ENCODE measurements at places on chromosomes 16 and 17.

GRCh38 chr17:7046127-7046724 is 2.3 kb upstream of the SLC16A11 start:
- DNase-seq, result no peak

DNA sequence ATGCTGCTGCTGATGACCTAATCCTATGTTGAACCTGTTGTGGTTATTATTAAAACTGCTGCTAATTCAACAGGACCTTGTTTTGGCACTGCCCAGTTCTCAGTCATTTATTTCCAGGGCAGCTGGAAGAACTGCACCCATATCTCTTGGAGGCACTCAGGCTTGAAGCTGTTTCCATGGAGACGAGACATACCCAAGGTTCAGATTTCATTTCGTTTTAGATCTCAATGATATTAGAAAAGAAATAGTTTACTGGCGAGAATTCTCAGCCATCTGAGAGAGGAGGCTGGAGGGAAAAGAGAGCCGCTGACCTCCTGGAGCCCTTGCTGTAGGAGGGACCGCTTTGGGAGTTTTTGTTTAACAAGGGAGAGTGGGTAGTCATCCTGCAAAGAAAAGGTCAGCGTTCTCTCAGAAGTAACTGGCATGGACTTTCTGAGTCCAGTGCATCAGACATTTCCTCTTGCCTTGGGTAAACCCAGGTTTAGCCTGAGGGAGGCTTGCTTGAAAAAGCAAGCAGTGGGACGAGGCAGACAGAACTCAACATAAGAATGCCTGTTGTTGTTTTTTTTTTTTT is 75.4 kb downstream of the YPEL2 start:
- DNase-seq, result no peak

- no peak for DNase-seq
Observed at GRCh38 chr17:78226759-78227454, 4.5 kb upstream of the TMEM235 start.

DNA sequence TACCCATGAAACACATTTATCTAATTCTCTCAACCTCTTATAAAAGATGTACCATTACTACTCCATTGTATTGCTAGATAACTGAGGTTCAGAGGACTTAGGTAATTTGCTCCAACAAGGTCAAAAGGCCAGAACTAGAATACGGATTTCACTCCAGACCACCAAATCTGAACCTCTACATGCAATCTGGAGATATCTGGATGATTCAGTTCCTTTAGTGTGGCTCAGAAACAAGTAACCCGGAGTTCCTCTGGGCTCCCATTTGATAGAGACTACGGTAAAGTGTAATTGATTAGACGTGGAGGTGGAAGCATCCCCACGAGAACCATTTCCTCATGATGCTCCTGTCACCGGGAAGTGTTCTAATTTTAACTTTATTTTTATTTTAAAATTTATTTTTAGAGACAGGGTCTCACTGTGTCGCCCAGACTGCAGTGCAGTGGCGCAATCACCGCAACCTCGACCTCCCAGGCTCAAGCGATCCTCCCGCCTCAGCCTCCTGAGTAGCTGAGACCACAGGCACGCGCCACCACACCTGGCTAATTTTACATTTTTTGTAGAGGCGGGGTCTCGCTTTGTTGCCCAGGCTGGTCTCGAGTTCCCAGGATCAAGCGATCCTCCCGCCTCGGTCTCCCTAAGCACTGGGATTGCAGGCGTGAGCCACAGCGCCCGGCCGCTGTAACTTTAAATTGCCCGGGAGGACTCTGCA is 608 bp upstream of the COX10 start:
- DNase-seq, result no peak

DNA sequence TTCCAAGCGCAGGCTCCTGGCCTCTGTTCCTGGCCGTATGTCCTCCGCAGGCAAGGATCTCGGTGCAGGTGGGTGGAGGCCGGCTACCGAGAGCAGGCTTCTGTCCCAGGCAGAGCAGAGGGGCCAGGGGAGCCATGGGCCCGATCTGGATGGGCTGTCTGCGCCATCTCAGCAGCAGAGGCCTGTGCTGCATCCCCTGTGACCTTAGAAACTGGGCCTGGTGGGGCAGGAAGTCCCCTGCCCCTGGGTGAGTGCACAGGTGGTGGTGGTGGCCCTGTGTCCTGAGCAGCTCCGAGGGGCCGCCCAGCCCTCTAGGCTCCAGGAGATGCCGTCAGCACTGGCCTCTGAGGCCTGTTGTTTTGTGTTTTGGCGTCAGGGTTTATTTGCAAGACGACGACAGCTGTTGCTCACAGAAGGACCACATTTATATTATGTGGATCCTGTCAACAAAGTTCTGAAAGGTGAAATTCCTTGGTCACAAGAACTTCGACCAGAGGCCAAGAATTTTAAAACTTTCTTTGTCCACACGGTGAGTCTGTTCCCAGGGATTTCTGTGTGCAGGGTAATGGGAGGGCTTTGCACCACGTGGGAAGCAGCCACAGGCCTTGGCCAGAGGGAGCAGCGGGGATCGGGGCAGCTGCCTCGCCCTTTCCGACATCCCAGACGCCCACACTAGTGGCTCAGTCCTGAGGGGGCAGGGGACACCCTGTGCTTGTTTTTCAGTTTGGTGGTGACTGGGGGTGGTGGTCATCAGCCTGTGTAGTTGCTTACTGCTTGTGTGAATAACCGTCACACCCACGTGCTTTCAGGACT is 59.1 kb downstream of the PDPK1 start:
- DNase-seq, result no peak

DNA sequence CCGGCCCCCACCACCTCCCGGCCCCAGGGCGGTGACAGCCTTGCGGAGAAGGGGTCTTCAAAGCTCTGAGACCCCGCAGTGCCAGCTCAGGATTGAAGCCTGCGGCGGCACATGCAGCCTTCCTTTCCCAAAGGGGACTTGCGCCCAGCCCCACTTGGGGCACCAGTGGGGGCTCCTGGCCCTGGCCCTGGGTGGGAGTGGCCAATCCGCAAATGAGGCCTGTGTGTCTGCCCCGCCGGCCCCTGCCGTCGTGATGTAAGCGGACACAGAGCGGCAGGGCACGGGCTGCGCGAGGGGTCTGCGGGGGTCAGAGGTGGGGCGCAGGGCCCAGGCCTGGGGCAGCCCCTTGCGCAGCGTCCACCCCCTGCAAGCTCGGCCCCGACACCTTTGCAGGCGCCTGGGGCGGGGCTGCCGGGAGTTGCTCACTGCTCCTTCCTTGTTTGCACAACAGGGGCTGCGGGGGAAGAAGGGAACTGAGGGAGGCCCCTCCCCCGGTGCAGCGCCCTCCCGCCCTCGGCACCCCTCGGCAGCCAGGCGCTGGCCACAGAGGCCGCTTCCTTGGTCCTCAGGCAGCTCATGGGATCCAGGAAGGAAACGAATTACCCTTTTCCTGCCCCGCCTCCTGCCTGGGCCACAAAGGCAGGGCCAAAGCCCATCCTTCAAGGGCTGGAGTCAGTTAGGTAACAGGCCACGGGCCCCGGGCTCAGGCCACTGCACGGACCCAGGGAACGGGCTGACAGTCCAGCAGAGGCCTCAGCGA is 2.9 kb downstream of the SLC16A3 start:
- peak; percentile 85 for DNase-seq

DNA sequence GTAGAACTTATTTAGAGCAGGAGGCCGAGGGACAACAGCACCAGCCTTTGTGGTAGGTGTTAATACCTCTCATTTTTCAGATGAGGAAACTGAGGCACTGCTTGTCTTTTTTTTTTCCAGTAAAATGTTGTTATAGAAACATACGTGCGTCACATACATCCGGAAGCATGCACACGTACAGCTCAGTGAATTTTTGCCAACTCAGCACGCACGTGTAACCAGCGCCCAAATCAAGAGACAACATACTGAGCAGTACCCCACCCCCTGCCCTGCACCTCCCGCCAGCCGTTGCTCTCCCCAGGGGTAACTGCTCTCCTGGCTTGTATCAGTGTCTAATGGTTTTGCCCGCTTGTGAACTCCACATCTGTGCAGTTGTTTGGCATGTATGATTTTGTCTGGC is 92.0 kb downstream of the CMIP start:
- DNase-seq, result no peak

- no peak for DNase-seq
Observed at GRCh38 chr16:12629271-12629670, 174.4 kb downstream of the CPPED1 start.

DNA sequence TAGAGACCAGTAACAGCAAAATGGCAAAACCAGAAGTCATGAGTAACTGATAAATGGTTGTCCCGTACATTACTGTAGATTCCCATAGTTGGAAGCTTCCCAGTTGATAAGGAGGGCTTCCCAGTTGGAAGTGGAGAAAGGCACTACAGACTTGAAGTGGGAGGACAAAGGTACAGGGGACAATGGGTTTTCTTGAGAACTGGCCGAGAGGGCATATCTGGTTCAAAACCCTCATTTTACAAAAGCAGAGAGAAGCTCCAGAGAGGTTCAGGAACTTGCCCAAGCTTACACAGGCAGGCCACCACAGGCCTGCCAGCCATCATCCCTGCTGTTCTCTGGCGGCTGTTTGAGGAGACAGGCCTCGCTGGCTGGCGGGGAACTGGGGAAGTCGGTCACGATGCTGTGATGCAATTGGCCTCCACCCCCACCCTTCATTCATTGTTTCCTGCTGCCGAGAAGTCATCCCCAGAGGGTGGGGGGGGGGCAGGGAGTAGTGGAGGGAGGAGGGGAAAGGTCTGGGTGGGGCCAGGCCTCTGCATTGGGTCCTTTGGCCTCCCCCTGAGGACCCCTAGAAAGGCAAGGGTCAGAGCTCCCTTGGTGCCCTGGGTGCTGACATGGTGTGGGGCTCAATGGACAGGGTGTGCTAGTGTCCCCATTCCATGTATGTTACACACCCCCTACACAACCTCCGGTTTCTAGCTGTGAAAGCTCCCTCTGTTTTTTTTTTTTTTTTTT is 3.0 kb downstream of the UBALD2 start:
- no peak for DNase-seq

All from H1 (cell line).